Kasumi-1 (cell line): ENCODE measurements at places on chromosomes 12 and 14.

GRCh38 chr12:49909826-49910225, 6.1 kb upstream of the FAIM2 start:
- DNase-seq = no peak

DNA sequence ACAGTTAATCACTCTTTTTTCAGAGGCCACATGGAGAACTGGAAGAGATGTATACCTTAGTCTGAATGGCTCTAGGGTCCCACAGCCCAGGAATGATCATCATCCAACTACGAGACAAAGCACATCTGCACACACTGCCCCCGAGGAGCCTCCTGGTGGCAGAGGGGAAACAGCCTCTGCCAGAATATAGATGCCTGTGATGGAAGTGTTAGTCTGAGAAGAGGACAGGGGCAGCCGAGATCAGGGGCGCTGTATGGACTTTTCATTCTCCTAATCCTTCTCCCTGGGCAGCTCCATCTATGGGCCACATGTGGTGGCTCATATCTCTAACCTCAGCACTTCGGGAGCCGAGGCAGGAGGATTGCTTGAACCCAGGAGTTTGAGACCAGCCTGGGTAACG, 82.8 kb upstream of the CAPRIN2 start:
- no peak for DNase-seq

- DNase-seq = no peak
These were observed 333.9 kb upstream of the CCDC196 start for GRCh38 chr14:66152302-66152701.

- DNase-seq = no peak
These were observed 64.4 kb downstream of the FUT8 start for GRCh38 chr14:65476942-65477318.

GRCh38 chr12:93333828-93334227, 43.9 kb upstream of the NUDT4 start:
- DNase-seq = no peak

GRCh38 chr14:75066691-75067090, 2.8 kb upstream of the ZC2HC1C start:
- DNase-seq = no peak

DNA sequence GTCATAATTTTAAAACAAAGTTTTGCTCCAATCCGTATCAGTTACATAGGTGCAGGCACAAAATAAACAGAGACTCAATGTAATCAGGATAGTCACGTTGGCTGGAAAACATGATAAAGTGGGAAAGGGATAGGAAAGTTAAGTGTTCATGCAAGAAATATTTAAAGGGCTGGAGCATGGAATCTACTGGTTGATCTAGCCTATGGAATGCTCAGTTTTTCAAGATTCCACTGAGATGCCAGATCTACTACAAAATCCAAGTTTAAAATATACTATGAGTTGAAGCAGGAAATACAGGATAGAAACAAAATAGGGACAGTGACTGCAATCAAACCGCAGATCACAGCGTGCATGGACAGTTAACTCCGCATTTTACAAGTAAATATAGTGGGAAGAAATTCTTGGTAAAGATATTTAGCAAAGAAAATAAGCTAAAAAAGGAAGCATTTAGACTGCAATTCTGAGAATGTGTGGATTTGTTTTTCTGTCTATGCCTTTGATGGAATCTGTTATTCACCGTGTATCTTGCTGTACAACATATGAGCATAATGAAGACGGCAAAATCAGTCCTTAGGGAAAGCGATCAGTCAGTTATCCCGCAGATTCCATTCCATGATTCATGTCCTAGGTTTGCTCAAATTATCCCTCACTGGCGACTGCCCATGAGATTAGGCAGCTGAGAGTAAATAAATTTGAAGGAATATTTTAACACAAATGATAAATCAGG, 1044.3 kb downstream of the FLRT2 start:
- DNase-seq = no peak
